ENCODE measurements at places on chromosomes 7 and 10.

DNA sequence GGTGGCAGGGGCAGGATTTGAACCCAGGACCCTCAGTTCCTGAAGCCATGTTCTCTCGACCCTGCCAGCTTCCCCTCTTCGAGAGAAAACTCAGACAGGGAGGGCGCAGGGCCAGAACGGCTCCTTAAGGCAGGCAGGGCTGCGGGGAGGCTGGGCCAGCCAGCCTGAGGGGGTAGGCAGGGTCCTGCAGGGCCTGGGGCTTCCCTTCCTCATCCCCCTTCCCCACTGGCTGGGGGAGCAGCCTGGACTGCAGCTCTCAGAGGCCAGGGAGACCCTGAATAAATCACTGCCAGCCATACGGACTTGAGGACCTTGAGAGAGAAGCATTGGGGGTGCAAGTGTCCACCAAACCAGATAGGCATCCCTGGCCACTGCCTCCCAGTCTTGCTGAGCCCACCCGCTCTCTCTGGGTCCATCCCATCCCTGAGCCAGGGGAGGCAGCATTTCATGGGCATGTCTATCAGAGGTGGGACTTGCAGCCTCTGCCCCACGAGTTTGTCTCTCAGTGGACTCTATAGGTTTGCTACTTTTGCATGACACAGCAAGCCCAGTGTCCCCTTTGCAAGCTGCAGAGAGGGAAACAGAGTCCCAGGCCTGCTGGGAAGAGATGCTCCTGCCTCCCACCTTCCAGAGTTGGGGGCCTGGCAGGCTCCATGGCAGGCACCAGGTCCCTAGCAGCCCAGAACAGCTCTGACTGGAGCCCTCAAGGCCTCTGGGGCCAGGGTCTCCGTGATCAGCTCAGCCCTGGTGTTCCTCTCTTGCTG lies 70.9 kb downstream of the MYL10 start:
- peak; percentile 43 for DNase-seq

DNA sequence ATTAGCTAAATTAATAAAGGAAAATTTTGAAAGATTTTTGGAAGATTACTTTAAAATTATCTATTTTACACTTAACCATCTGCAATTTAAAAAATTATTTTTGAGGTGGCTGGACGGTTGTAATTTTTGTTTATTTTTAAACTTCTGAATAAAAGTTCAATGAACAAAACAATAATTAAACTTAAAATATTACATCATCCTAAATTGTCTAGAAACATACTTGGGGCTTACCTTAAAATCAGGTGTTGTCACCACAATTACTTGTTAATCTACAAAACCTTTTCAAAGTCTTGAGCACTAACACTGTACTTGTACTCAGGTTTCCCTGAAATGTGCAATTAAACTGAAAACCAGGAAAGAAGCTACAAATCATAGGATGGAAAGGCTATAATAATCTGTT lies 328.3 kb downstream of the NXPH1 start:
- no peak for DNase-seq

DNA sequence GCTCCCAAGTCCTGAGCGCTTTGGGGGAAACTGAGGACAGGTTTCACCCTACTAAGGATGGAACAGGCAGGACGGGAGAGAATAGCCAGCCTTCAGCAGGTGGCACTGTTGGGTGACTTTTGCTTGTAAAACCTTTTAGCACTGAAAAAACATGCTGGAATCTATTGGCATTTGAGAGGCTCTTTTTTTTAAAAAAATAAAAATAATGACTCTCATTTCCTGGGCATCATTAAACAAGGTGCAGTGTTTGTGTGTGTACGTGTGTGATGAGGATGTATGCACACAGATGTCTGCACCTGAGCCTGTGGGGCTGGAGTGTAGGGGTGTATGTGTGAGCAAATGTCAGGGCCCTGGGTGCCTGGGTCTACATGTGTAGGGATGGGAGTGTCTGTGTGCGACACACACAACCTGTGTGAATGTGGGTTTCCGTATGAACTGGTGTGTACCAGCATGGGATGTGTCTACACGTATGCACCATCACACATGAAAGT lies 177.9 kb downstream of the RPS24 start:
- peak; percentile 68 for DNase-seq

GRCh38 chr10:8103543-8103942 lies 49.1 kb downstream of the GATA3 start:
- peak; percentile 70 for DNase-seq

DNA sequence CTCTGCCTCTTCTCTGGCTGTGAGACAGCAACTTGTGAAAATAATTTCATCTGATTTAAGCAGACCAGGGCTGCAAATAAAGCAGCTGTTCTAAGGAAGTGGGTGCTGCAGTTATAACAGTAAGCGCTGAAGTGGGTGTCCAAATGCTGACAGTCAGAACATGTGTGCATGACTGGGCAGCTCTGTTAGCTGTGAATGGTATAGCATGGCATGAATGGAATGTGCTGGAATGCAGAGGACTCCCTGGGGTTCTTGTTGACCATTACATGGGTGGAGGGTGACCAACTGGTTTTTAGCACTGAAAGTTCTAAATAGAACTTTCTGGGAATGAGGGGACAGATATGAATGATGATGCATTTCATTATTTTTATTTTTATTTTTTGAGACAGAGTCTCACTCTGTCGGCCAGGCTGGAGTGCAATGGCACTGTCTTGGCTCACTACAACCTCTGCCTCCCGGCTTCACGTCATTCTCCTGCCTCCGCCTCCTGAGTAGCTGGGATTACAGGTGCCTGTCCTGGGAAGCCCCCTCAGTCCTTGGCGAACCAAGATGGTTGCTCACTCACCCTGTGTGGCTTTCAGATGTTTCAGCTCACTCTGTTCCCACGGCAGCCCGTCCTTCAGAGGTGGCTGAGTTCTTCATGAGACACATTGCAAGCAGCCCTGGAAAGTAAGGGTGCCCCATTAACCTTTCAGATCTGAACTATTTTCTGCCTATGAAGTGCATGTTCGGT lies 319.8 kb upstream of the PHYHIPL start:
- peak; percentile 94 for DNase-seq

DNA sequence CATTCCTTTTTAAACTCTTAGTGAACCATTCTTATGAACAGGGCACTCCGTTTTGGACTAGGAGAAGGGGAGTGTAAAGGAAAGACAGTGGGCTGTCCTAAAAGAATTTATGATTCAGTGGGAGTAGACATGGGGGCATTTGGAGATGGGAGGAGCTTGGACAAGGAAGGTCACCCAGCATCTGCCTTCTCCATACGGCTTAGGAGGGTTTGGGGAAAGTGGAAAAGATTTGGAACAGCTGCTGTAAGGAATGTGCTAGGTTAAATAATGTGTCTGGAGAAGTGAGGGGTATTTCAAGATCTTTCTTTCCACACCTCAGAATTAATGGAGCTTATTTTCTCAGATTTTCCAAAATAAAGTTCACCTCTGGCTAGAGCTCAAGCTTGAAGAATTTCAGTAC lies 24.0 kb downstream of the SLC35G1 start:
- no peak for DNase-seq

- peak; percentile 95 for DNase-seq
These were observed 73.2 kb downstream of the SPDYE5 start for GRCh38 chr7:75565132-75565837.

DNA sequence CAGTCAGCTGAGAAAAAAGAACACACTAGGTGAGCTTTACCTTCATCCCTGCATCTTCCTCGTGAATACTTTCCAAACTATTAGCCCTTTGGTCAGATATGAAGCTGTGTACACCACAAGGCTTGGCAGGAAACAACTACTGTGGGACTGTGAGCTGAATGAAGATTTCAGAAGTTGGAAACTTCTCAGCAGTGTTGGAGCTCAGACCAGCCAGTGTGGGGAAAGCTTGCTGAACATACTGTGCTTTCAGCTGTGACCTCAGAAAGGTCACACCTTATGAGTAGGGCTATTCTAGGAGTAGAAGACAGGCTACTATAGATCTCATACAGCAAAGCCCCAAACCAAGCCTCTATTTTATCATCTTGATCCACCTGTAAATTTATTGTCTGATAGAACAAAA lies 123.6 kb downstream of the EXOC4 start:
- DNase-seq, result no peak

- DNase-seq, result peak; percentile 55
These were observed 141.9 kb upstream of the KLF6 start for GRCh38 chr10:3926675-3927525.

DNA sequence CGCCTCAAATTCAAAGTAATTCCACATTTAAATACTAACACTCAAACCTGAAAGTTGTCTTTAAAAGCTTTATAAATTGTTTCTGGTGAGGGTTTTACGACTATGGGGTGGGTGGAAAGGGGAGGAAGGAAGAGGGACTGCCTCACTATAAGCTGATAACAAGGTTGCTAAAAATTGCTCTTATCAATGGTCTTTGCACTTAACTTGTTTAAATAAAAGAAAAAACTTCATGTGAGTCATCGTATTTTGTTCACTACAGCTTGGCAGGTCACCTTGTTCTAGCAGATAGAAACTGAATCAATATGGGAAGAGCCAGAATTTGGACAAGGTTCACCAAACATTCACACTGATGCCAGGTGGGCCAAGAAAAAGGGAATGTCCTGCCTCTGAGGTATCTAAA lies 129.2 kb downstream of the TES start:
- no peak for DNase-seq

- DNase-seq, result no peak
These were observed 48.6 kb upstream of the MKI67 start for GRCh38 chr10:128174581-128175559.

DNA sequence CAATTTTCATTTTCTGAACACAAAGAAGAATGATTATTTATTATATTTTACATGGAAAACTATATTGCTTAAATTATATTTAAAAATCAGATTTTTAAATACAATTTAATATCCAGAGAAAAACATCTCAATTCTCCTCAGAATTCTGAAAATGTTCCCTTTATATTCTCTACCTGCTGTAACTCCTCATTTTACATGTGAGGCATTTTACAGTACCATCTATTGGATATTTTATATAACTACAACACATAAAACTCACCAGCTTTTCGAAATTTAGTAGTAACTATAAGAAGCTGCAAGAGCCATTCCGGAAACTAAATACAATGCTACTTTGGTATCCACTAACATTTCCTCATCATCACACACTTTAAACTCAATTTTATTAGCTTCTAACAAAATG lies 264.6 kb downstream of the DGKB start:
- no peak for DNase-seq

- peak; percentile 79 for DNase-seq
These were observed 152.3 kb downstream of the SDK1 start for GRCh38 chr7:3453398-3453797.

GRCh38 chr10:80900661-80901060 lies 363.0 kb downstream of the SH2D4B start:
- DNase-seq, result no peak

DNA sequence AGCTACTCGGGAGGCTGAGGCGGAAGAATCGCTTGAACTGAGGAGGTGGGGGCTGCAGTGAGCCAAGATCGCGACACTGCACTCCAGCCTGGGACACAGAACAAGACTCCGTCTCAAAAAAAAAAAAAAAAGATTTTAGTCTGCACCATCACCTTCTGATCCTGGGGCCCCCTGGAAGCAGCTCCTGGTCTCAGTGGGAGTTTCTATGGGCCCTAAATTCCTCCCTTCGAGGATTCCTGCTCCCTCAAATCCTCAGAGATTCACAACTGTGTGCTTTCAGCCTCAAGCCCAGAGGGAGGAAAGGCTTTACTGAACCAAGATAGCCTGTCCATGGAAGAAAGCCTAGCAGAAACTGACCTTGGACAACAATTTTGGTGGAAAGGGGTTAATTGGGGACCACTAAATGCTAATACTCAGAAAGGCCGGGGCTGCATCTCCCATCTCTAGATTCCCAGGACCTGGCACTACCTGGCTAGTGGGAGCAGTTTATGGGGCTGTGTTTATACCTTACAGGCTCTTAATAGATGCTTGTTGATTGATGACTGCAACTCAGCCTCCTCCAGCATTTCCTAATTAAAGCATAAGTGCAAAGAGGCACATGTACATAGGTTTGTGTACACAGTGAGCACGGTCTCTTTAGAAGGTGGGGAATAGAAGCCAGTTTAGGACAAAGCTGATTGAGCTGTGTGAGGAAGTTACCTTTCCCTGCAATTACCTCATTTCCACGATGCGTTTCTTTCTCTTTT lies 9.2 kb upstream of the FGFR2 start:
- peak; percentile 29 for DNase-seq
